Nucleus accumbens (tissue), 56 donors: ENCODE measurements at places on chromosomes 4 and X.

GRCh38 chr4:25449270-25449669, 72.2 kb downstream of the ANAPC4 start:
- DNase-seq = no peak

- no peak for DNase-seq
Measured at GRCh38 chr4:186027405-186027804, 41.6 kb upstream of the TLR3 start.

- DNase-seq = no peak
Measured at GRCh38 chr4:104425948-104426347, 68.7 kb downstream of the CXXC4 start.

GRCh38 chr4:2041239-2042130, 17.6 kb upstream of the NAT8L start:
- no peak for DNase-seq

GRCh38 chr4:48742412-48742811, 37.7 kb downstream of the FRYL start:
- no peak for DNase-seq

DNA sequence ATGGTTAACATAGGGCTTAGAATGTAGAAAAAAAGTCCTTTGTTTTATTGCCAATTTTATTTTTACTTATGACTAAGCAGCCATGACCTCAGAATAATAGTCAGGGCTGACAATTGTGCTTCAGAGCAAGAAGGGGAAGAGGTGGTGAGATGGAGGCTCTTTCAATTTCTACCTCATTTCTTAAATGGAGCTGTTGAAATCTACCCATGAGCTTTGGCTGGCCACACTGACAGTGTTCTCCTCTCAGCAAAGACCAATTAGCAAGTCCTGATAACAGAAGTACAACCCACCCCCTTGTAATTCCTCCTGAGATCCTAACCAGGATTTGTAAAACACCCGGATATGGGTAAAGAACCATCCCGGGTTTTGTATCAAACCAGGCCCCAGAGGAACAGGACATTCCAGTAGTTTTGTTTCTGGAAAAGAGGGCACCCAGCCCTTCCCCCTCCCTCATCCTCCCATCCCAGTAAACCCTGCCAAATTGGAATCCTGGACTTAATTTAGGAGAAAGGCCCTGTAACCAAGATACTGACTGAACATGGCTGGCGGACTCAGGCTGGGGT, at the start of gene HEPH:
Gene HEPH, plus strand, starts transcription at position 399 of the 563 bp plus-strand sequence. CDS start 6,324 bp downstream, outside the sequence.
- DNase-seq = no peak

GRCh38 chrX:72052415-72053090, 79.2 kb downstream of the RTL5 start:
- DNase-seq = no peak

DNA sequence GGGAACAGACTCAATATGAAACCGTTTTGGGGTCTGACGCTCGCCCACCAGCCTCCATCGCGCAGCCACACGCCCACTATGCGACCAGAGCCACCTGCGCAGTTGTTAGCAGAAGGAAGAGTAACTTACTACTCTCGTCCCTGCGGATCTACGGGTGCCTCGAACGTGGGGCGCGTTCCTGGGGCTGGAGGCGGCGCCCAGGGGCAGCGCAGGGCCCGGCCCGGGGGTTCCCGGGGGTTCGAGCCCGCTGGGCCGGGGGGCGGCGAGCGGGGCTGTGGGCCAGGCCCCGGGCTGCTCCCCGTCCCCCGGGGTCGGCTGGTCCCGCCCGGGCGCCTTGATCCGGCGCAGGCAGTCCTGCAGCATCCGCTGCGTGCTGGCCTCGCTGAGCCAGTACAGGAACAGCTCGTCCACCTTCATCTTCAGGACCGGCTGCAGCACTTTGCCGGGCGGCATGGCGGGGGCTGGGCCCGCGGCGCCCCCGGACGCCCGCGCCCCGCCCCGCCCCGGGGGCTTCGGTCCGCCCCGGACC, 404 bp downstream of the PPP2R3B start:
- no peak for DNase-seq

DNA sequence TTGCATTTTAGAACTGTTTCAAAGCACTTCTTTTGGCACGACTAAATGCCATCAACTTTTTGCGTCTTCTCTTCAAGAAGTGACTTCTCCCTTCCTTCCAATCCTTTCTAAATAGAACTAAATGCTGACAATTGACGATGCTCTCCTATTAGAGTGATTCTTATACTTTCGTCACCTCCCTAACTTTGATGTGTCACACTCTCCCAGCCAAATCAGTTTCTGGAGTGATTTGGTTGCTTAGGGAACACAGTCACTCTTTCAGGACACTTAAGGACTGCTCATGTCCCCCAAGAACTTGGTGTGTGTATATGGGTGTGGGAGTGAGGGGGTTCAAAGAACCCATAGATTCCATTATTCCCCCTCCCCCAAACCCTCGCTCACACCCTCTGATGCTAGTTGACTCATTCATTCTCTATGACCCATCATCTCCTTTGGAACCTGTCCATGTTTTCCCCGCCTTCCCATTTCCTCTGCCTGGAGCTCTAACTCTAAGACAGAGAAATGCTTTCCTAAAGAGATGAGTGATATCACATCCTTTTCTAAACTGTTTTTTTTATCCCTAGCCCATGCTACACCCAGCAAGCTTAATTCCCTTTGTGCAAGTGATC, 26.8 kb upstream of the AREG start:
- DNase-seq = no peak
